AG04449 (cell line): ENCODE measurements at places on chromosomes 4 and X.
A peak's percentile ranks its signal among the peaks of the same experiment; 100 is the strongest.

DNA sequence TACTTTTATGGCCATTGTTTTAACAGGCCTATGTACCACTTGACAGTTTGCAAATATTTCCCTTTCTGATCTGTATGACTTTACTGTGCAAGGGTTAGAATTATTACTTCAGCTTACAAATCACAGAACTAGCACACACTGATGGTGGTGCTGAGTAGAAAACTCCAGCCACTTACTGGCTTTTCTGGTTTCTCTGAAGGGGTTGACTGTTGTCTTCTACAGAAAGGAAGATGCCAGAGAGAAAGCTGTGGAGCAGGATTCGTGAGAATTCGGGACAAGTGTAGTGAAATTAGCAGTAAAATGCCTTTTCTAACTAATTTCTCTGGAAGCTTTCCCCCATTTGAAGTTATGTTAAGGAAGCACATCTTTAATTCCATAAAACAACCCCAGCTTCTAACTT is 46.6 kb upstream of the GK2 start:
- no peak for DNase-seq

DNA sequence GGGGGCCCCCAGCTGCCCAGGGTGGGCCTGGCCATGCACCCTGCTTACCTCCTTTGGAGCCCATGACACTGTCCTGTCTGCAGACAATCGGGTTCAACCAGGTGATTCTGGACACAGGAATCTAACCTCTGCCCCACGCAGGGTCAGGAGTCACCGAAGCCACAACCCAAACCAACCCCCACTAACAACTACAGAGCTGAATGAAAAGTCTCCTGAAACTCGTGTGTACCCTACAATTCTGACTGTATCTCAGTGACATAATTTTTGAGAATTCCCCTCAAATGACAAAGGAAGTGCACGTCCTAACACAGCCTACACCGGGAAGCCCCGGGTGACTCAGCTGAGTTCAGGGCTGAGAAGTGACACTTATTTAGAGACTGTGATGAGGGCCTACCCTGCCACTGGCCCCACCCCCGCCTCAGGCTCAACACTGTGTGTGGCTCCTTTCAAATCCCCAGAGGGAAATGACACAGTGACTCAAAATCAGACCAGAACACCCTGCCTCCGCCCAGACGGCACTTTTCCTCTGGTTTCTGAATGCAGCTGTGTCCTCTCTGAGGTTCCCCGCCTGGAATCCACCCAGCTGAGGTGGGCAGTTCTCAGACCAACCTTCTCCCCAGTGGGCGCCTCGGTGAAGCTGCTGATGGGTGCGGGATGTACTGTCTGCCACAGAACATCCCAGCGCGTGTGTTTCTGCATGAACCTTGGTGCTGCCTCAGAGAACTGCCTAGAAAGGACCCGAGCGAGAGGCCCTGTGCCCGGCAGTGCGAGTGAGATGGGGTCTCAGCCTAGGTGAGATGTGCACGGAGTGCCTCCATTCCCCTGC is 9.9 kb downstream of the TNIP2 start:
- no peak for DNase-seq

DNA sequence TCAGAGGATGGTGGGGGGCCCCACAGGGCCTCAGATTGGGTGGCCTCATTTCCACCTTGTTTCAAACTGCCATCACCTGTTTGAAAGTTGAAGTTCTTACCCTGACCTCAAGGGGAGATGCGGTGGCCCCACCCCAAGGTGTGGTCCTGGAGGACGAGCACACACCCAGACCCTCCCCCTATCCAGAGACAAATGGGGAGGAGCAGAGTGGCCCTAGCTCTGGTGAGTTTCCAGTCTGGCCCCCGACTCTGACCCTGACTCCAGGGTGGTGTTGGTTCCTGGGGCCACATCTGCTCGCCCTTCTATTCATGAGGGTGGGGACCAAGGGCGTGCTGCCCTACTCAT is 36.3 kb upstream of the ADRA2C start:
- DNase-seq: no peak

GRCh38 chrX:150324035-150324728 is 38.9 kb upstream of the MAMLD1 start:
- peak; percentile 37 for DNase-seq

GRCh38 chr4:106299977-106300376 is 16.0 kb downstream of the TBCK start:
- no peak for DNase-seq

- DNase-seq: no peak
These were observed 255.8 kb downstream of the OPHN1 start for GRCh38 chrX:68177542-68177941.

DNA sequence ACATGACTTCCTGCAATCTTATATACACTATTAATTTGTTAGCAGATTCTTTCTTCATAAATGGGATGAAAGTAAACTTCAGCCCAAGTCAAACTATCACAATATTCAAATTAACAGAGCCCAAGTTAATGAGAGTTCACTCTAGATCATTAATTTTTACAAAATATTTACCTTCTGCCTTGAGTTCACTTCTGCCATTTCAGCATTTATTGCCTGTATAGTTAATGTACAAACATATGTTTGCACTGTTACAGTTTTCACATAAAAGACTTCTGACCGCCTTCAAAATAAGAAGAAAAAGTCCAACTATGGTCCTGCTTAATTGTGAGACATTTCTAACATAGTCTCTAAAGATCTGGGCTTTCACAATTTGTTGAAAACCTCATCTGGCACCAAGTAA is 46.9 kb downstream of the GPC3 start:
- no peak for DNase-seq

DNA sequence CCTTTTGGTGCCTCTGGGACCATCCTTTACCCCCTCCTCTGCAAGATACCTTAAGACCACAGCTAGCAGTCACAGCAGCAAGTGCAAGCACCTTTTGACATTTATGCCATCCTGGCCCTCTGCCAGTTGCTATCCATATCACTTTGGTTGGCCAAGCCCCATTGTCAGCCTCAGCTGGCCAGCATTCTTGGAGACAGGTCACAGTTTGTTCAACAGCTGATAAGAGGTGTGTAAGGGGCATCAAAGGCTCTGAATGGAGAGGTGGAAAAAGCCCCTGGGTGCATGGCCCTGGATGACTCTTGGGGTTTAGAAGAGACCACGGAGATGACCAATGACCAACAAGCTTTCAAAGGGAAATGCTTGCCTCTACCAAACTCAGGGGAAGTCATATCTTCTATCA is 133.6 kb upstream of the MAMLD1 start:
- no peak for DNase-seq

DNA sequence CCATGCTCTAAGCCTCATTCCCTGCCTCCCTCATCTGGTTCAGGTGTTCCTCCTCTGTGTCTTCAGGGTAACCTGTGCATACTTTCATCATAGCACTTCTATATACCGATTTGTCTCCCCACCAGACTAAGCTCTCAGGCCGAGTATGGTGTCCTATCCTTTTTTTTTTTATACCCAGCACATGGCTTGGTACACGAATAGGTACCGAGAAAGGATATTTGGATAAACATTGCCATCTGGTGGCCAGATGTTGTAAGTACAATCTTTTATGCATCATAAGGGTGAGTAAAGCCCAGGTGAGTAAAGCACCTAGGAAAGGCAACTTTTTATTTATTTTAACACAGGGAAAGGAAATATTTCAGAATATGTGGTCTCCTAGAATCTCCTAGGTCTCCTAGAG is 68.4 kb downstream of the MID2 start:
- no peak for DNase-seq

DNA sequence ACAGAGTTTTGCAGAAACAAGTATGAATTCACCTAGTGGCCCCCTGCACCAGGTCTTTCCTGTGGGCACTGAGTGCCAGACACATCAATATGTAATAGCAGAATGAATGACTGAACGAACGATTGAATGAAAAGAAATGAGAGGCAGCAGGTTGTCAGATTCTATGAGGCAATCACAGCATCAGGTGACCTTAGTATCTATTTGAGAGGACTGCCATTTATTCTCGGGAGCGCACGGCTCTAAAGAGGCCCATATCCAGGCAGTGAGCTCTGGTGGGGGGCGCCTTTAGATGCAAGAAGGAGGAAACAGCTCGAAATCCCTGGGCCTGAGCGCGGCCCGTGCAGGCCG is 528 bp upstream of the SLC25A4 start:
- no peak for DNase-seq

GRCh38 chr4:15457406-15458201 is 12.1 kb upstream of the CC2D2A start:
- DNase-seq: no peak

DNA sequence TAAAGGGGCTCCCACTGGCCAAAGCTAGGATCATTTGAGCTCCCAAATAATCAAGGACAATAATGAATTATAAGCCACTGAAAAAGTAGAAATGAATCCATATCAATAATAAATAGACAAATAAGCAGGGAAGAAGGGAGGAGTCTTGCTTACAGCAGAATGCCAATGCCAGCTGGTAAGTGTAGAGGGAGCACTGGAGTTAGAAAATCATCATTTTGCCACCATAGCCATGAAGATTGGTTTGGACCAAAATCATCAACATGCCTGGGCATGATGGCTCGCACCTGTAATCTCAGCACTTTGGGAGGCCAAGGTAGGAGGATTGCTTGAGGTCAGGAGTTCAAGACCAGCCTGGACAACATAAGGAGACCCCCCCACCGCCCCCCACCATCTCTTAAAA is 20.4 kb upstream of the SH3KBP1 start:
- no peak for DNase-seq

DNA sequence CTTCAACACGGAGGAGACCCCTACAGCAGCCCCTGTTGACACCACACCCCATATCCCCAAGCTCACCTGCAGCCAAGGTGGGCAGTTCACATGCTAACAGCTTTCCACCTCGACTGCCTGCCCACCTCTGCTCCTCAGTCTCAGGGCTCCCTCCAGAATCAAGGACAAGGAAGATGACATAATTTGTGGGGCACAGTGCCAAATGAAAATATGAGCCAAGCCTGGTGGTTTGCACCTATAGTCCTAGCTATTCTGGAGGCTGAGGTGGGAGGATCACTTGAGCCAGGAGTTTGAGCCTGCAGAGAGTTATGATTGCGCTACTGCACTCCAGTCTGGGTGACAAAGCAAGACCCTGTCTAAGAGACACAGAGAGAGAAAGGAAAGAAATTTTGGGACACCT is 516.3 kb downstream of the BCOR start:
- DNase-seq: no peak

DNA sequence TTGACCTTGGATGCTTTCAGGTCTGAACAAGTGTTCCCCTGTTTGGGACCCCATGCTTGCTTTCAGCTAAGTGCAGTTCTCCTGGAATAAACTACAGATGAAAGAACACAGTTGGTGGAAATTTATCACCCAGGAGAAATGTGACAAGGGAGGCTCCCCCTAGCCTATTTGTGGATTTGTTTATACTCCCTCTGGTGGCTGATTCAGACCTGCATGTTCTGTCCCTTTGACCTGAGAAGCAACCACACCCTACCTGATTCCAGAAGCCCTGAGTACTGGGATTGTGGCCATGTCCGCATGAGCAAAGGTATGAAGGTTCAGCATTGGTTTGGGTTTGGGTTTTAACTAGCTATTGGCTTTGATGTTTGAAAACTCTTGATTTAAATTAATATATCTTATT is 440.9 kb downstream of the MID1IP1 start:
- DNase-seq: no peak

DNA sequence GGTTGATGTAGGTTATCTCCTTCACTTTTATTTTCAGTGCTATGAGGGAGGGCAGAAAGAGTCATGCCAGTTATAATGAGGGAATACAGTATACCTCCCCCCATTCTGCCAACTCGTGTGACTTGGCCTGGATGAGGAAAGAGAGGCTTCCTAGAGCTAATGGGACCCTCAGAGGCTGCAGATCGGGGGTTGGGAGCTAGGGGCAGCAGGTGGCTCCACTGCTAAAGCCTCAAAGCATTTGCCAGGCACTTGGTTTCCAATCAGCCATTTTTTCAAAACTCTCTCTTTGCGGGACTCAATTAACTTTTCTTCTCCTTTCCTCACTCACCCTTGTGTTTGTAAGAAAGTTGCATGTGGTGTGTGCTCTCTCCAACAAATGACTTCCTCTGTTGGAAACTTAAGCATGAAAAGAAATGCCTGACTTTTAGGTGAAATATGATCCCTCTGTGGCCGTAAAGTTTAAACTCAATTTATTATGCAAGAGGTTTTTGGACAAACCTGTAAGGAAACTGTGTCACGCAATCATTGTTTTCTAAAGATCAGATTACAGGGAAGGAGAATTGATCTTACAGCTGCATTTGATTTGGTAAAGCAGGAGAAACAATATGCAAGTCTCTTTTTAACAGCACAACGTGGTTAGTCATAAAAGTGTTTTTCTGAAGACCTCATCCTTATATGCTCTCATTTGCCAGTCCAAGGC is 7.0 kb downstream of the SFRP2 start:
- peak; percentile 2 for DNase-seq

DNA sequence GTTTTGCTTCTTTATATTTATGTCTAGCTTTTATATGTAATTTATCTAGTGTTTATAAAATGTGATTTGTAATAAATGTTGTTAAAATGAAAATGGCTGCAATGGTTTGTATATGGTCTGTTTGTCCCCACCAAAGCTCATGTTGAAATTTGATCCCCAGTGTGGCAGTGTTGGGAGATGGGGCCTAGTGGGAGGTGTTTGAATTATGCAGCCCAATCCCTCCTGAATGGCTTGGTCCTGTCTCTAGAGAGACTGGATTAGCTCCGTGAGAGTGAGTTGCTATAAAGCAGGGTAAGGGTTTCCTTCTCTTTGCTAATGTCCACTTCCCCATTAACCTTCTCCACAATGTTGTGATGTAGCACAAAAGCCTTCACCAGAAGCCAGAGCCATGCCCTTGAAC is 30.0 kb upstream of the JADE3 start:
- no peak for DNase-seq

DNA sequence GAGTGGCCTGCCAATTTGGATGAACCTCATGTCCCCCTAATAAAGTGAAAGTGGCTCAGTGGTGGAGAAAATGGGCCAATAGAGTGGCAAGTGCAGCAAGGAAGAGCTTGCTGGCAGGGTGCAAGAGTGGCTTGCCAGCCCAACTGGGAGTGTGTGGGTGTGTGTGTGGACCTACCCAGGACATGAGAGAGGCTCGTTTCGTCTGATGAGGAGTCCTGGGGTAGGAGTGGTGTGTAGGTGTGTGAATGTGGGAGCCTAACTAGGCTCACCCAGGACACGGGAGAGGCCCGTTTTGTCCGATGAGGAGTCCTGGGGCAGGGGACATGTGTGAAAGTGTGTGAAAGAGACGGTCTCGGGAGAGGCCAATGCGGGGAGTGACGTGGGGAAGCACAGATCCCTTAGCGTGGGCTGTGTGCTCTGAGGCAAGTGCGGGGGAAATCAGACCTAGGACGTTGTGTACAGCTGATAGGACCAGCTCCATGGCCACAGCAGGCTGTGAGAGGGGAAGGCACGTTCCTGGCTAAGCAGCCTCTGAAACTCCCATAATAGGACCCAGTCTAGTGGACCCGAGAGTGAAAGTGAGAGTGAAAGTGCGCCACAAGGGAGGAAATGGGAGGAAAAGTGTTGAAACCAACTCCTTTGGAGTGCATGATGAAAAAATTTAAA is 5.3 kb downstream of the GAGE10 start:
- DNase-seq: no peak

DNA sequence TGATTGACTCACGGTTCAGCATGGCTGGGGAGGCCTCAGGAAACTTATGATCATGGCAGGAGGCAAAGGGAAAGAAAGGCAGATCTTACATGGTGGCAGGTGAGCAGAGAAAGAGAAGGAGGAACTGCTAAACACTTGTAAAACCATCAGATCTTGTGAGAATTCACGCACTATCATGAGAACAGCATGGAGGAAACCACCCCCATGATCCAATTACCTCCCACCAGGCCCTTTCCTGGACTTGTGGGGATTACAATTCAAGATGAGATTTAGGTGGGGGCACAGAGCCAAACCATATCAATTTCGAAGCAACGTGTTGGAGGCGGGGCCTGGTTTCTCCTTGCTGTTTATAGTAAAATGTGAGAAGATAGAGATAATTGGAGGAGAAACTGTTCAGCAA is 167.4 kb downstream of the GABRB1 start:
- no peak for DNase-seq

GRCh38 chr4:173074501-173074946 is 94.1 kb upstream of the GALNT7 start:
- DNase-seq: no peak
